Activated naive CD4-positive, alpha-beta T cell treated with anti-CD3 and anti-CD28 coated beads for 36 hours (primary cell): ENCODE measurements at places on chromosomes 2 and 18. TPM values are rescaled to one million over a fixed set of nuclear protein-coding genes. Genes with fewer than 3 reads are reported as not detected.
A peak's percentile ranks its signal among the peaks of the same experiment; 100 is the strongest.

GKN1 gene
- total RNA-seq = not detected

DNA sequence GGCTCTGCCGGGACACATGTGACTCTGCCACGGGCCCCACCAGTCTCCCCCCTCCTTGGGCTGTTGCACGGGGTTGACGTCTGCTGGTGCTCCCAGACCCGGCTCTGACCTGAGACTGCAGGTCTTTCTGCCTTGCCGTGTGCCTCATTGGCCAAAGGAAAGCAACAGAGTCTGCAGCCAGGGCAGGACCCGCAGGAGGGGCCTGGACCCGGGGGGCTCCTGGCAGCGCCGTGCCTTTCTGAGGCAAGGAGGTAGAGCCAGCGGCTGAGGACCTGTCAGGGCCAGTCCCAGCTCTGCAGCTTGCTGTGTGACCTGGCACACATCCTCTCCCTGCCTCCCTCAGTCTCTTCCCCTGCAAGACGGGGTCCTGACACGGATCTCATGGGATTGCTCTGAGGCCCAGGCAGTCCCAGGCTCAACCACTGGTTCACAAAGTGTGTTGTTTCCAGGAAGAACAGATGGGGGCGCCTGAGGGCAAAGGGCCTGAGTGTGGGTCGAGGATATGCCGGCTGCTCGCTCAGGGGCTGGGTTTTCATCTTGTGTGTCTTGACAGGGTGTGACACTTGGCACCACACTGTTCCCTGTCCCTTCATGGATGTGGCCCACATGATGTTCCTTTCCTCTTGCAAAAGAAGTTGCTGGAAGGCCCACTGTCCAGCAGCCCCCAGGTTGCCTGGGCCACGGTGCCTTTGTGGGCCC lies 9.0 kb downstream of the CAPN10 start:
- no peaks in the 10 kb centered on the region for H3K27me3 ChIP-seq
- H3K36me3 ChIP-seq = peaks cover 3% of the 10 kb centered on the region
- peak; percentile 53 for DNase-seq
- H3K4me1 ChIP-seq = no peaks in the 10 kb centered on the region

CTAGE1 gene
- total RNA-seq = not detected

DNA sequence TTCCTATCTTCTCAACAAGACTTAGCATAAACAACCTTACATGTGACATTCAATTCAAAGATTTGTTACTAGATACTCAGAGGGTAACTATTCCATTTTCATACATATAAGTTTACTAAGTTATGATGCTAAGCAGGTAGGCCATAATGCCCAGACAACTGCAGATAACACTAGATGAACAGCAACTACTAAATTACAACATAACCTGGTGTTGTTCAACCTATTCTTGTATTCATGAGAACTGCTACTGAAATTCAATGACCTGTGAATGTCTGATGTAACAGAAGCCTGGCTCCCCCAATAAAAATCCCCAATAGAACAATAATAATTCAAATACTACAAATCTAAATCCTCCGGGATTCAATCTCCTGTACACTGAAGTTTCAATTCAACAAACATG lies 24.8 kb downstream of the FEZ2 start:
- peaks cover under 1% of the 10 kb centered on the region for H3K4me1 ChIP-seq
- H3K4me3 ChIP-seq = no peak overlapping the region
- no peak for DNase-seq
- H3K27me3 ChIP-seq = no peaks in the 10 kb centered on the region
- peaks cover 36% of the 10 kb centered on the region for H3K36me3 ChIP-seq

ACMSD gene
- not detected for total RNA-seq

- H3K4me3 ChIP-seq = no peak overlapping the region
- H3K4me1 ChIP-seq = peaks cover 17% of the 10 kb centered on the region
- no peak overlapping the region for H3K27ac ChIP-seq
- peaks cover 7% of the 10 kb centered on the region for H3K27me3 ChIP-seq
These were observed 26.3 kb downstream of the DHRS9 start for GRCh38 chr2:169095621-169096105.

DNA sequence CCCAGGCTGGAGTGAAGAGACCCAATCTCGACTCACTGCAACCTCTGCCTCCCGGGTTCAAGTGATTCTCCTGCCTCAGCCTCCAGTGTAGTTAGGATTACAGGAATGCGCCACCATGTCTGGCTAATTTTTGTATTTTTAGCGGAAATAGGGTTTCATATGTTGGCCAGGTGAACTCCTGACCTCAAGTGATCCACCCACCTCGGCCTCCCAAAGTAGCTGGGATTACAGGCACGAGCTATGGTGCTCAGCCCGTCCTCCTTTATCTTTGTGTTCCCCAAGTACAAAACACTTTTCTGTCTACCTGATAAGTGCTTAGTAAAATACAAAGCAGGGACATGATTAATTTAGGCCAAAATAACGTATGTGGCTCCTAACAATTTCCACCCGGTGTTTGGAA lies 91.2 kb upstream of the STK17B start:
- DNase-seq = no peak
- H3K36me3 ChIP-seq = no peaks in the 10 kb centered on the region
- peak overlapping the region; percentile 70 for H3K4me3 ChIP-seq
- no peaks in the 10 kb centered on the region for H3K27me3 ChIP-seq
- H3K4me1 ChIP-seq = peaks cover 81% of the 10 kb centered on the region

DNA sequence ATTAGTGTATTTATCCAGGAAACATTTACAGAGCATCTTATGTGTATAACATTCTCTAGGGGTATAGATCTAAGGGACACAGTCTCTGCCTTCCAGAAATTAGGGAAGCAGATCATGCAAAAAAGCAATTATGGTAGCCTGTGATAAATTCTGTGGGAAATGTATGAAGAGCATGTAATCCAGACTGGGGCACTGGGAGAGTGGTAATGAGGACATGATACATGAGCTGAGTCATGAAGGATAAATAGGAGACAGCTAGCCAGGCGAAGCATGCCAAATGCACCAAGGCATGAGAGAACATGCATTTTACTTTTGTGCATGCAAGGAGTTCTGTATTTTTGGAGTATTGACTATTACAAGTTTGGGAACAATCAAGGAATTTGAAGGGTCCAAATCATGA lies 8.9 kb upstream of the RPRM start:
- H3K4me3 ChIP-seq = no peak overlapping the region
- H3K27ac ChIP-seq = no peak overlapping the region
- no peak for DNase-seq
- no peaks in the 10 kb centered on the region for H3K4me1 ChIP-seq
- H3K36me3 ChIP-seq = no peaks in the 10 kb centered on the region
- peaks cover 22% of the 10 kb centered on the region for H3K27me3 ChIP-seq

CAPN14 gene
- total RNA-seq = 1.1 TPM

DNA sequence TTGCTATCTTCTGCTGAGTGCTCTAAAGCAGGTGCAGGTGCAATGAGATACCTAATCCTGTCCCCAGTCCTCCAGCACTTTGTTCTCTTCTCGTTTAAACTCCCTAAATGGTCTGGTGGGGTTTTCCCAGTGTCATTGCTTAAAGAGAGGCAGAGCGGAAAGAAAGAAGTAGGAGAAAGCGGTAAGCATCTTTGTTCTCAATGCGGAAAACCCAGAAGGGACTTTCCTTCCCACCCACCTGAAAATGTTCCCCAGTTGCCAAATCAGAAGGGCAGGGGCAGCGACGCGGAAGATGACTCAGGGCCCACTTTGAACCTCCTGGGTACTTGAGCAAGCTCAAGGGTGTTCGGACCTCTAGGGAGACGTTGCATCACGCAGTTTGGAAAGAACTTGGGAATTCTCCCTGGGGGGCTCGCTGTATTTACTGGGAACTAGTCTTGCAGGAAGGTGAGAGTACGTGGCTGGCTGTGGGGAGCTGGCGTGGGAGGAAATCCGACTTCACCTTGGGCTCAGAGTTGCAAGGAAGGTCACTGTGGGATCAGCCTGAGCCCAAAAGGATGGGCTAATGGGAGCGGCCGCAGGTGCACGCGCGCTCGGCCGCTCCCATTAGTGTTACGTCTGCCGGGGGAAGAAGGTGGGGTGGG lies 589 bp upstream of the SGPP2 start:
- H3K36me3 ChIP-seq = peaks cover 11% of the 10 kb centered on the region
- peak overlapping the region; percentile 94 for H3K4me3 ChIP-seq
- peak overlapping the region; percentile 97 for H3K27ac ChIP-seq

TBR1 gene
- total RNA-seq = not detected

GRCh38 chr2:204004912-204005311 lies 68.3 kb downstream of the ICOS start:
- DNase-seq = no peak
- no peaks in the 10 kb centered on the region for H3K27me3 ChIP-seq
- H3K4me3 ChIP-seq = no peak overlapping the region

SERPINB10 gene
- total RNA-seq = not detected

GRCh38 chr2:150450765-150451164 lies 36.7 kb downstream of the RND3 start:
- peaks cover 2% of the 10 kb centered on the region for H3K27me3 ChIP-seq
- DNase-seq = no peak
- H3K36me3 ChIP-seq = no peaks in the 10 kb centered on the region
- H3K4me3 ChIP-seq = no peak overlapping the region

DNA sequence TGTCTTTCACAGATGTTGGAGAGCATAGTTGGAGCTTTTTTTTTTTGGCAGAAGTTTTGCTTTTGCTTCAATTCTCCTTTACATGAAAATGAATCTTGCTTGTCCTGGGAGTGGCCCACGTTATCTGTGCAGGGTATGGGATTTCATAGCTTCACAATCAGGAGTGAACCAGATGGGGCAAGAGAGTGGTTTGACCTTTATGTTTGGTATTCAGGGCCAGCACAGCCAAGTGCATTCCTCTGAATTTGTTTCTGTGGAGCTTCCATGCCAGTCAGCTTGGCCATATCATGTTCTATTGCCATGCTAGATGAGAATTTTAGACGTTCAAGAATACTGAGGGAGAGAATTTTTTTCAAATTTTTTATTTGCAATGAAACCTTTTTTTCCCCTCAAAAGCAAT lies 116.6 kb downstream of the PRPF40A start:
- no peaks in the 10 kb centered on the region for H3K27me3 ChIP-seq
- peaks cover 4% of the 10 kb centered on the region for H3K4me1 ChIP-seq
- H3K27ac ChIP-seq = no peak overlapping the region

AQP12B gene
- total RNA-seq = not detected

- no peak overlapping the region for H3K4me3 ChIP-seq
- H3K4me1 ChIP-seq = peaks cover 22% of the 10 kb centered on the region
- H3K27me3 ChIP-seq = peaks cover 7% of the 10 kb centered on the region
- H3K27ac ChIP-seq = no peak overlapping the region
These were observed 63.0 kb upstream of the COX7A2L start for GRCh38 chr2:42424033-42424432.

- H3K4me1 ChIP-seq = peaks cover 56% of the 10 kb centered on the region
- DNase-seq = peak; percentile 30
- peaks cover 3% of the 10 kb centered on the region for H3K36me3 ChIP-seq
These were observed 82.2 kb downstream of the CHRNA1 start for GRCh38 chr2:174682007-174682577.

CHST10 gene
- total RNA-seq = 3.3 TPM

TMBIM1 gene
- total RNA-seq = 43.4 TPM

EPHA4 gene
- total RNA-seq = 1.3 TPM

EMILIN1 gene
- 0.15 TPM for total RNA-seq

LBX2 gene
- 0.31 TPM for total RNA-seq

STARD7 gene
- 84.7 TPM for total RNA-seq

TMEM169 gene
- 0.81 TPM for total RNA-seq

DNA sequence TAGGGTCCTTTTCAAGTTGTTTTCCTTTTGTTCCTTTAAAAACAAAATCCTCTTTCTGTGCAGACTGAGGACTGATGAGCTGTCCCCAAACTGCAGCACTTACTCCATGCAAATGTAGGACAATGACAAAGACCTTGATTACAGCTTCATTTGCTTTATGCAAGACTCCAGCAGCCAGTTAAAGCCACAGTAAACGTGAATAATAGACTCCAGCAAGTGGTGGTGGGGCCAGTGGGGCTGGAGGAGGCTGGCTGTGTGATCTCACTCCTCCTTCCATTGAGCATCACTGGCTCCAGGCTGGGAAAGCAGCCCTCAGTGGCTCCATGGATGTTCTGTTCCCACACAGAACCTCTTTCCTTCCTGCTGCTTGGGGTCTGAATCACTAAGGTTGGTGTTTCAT lies 306.0 kb upstream of the CELF4 start:
- no peaks in the 10 kb centered on the region for H3K4me1 ChIP-seq
- no peaks in the 10 kb centered on the region for H3K36me3 ChIP-seq
- H3K4me3 ChIP-seq = no peak overlapping the region
- H3K27ac ChIP-seq = no peak overlapping the region
- H3K27me3 ChIP-seq = no peaks in the 10 kb centered on the region

DNA sequence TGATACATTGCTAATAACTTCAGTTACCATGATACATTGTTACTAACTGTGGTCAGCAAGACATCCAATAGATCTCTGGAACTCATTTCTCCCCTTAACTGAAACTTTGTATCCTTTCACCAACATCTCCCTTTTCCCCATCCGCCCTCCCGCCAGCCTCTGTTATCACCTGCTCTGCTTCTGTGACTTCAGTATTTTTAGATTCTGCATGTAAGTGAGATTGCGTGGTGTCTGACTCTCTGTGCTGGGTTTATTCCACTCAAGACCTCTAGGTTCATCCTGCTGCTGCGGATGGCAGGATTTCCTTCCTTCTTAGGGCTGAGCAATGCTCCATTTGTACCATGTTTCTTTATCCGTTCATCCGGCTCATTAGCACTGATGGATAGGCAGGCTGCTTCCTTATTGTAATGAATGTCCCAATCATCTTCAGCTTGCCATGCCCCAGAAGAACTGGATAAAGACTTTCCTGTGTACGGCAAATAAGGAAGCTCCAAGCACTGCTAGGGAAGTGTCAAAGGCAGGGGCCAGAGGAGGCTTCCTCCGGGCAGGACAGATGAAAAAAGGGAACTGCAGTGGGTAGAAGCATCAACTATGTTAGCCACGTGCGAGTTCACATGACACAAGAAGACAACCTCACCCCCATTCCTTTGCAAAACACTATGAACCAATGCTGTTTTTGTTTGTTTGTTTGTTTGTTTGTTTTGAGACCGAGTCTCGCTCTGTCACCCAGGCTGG lies 113.4 kb downstream of the EIPR1 start:
- peaks cover 8% of the 10 kb centered on the region for H3K4me1 ChIP-seq
- no peak overlapping the region for H3K27ac ChIP-seq
- peaks cover 9% of the 10 kb centered on the region for H3K36me3 ChIP-seq
- no peaks in the 10 kb centered on the region for H3K27me3 ChIP-seq
- H3K4me3 ChIP-seq = no peak overlapping the region

GRCh38 chr18:78742218-78742745 lies 237.3 kb upstream of the SALL3 start:
- peaks cover 2% of the 10 kb centered on the region for H3K27me3 ChIP-seq
- no peak overlapping the region for H3K27ac ChIP-seq
- H3K36me3 ChIP-seq = no peaks in the 10 kb centered on the region
- no peak overlapping the region for H3K4me3 ChIP-seq
- no peaks in the 10 kb centered on the region for H3K4me1 ChIP-seq
- no peak for DNase-seq

DNA sequence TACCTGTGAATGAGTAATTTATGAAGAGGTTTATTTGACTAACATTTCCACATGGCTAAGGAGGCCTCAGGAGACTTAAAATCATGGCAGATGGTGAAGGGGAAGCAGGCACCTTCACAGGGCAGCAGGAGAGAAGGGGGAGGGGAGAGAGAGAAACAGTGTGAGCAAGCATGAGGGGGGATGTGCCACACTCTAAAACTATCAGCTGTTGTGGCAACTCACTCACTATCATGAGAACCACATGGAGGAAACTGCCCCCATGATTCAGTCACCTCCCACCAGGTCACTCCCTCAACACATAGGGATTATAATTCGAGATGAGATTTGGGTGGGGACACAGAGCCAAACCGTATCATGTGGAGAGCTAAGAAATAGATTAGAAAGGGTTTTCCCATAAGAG lies 309.0 kb downstream of the RDH14 start:
- no peak overlapping the region for H3K4me3 ChIP-seq
- H3K27ac ChIP-seq = no peak overlapping the region
- no peaks in the 10 kb centered on the region for H3K27me3 ChIP-seq

EIF2B4 gene
- total RNA-seq = 25.2 TPM

GRCh38 chr18:60554967-60555366 lies 182.4 kb upstream of the MC4R start:
- no peaks in the 10 kb centered on the region for H3K36me3 ChIP-seq
- no peak overlapping the region for H3K27ac ChIP-seq
- no peak for DNase-seq
- no peaks in the 10 kb centered on the region for H3K27me3 ChIP-seq
- H3K4me3 ChIP-seq = no peak overlapping the region
- H3K4me1 ChIP-seq = no peaks in the 10 kb centered on the region

MOGAT1 gene
- not detected for total RNA-seq
